ENCODE measurements at places on chromosomes 12 and 14.

DNA sequence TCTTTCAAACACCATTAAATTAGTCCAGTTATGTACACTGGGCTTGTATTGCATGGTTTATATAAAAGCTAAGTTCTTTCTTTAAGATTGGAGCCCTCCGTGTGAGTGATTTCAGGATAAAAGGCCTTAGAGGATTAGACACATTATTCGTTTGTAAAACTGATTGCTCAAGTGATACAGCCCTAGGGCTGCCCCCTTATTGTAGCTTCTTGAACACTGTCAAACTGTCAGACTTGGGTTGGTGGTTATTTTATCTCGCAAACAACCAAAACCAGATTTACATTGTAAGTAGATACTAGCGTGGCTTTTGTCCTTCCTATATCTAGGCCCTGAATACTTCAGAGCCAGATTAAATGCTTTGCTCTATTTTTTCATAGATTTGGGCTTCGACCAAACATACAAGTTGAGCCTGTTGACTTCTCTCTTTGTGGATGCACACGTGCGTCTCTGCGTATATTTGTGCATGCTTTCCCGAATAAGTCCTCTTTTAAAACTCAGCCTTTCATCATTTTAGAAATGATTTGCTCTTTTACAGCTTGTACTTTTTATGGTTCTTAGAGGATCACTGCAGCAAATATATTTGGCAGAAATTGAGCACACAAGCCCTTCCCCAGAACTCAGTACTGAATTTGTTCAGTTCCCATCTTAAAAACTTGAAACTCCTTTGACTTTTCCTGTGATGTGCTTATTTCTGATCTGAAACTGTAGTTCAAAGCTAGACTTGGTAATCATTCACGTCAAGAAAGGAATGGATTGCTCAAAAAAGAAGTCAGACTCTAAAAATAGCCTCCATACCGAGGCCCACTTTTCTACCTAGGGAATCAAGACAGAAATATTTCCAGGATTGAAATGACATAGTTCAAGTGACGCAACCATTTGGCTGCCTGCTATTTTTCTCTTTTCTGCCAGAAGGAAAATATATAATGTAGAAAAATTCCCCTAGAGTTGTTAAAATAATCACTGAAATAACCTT lies 129.5 kb downstream of the ETV6 start:
- peak; percentile 90 for DNase-seq

DNA sequence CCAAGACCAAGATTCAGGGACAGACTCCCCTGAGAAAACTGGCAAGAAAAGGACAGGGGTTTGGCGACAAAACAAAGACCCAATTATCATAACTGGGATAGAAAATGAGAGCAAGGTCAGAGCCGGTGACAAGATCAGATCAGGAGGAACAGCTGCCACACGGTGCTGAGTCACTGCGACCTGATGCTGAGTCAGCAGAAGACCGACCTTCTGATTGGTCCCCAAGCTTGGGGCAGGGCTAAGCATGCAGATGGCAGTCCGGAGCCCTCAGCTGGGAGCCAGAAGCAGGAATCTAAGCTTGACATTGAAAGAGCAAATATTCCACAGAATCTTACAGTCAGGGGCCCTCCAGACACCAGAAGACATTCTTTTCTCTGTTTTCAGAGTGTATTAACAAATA lies 19.1 kb upstream of the ARMH4 start:
- DNase-seq = peak; percentile 79

DNA sequence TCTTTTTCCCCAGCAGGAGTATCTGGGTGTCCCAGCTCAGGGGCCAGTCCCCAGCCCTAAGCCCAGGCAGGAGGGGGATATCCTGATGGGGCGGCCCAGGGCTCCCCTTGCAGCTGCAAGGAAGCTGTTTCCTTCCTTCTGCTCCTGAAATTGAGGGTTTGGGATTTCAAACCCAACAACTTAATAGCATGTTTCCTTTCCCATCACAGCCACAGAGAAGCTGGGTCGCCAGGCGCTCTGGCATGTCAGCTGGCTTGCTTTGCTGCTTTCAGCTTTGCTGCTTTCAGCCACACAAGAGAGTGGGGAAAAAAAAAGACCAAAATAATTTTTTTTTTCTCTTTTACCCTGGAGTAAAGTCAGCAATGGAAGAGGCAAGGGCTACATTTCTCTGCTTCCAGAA lies 30.0 kb downstream of the HVCN1 start:
- DNase-seq = no peak

DNA sequence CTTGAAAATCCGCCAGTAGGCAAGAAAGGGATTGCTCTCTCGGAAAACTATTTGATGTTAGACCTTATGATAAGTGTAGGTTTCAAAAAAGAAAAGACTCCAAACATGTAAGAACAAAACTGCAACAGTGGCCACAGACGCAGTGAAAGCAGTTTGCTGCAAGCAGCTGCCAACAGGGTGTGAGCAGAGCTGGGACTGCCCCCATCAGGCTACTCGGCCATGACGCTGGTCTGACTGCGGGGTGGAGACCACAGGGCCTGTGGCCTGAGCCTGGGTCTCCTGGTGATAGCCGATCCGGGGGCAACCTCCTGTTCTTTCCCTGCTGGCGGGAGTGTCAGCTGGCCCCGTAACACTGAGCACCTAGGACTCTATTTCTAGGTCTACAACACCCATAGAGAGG lies 63.2 kb downstream of the AMN start:
- no peak for DNase-seq

GRCh38 chr14:96434040-96434439 lies 42.1 kb downstream of the AK7 start:
- no peak for DNase-seq

DNA sequence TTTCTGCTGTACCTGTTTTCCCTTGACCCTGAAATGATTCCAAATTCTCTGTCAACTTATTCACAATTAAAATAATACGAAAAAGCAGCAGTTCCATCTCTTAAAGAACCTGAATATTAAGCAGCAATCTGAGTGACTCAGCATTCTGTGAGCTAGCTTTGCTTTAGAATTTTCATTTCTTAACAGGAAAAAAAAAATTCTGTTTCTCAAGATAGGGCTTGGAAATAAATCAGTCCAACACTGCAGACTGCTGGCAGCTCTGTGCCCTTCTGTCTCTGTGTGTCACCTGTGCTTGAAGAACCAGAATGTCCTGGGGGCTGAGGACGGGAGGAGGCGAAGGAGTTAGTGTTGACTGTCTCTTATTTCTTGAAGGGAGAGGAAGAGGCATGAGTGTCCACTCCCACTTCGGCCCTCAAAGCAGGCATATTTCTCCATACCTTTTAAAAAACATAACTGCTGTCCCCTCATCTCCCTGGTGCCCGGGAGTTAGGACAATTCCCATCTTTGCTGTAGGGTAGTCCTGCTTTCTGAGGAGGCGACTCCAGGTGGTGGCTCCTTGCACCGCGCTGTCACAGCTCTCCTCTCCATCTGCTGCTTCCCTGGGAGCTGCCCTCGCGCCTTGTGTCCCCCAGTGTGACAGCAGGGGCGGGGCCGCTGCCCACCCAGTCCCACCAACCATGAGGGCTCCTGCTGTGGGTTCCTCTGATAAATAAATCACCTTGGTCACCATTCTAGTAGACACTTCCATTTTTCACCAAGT lies 203.1 kb downstream of the CALM1 start:
- peak; percentile 59 for DNase-seq

All from cardiac fibroblast (primary cell).